Fibroblast of skin of left quadriceps (primary cell): ENCODE measurements at places on chromosomes 16 and 17.

GRCh38 chr16:65201511-65201910, 79.6 kb upstream of the CDH11 start:
- DNase-seq = peak; percentile 14

GRCh38 chr16:65105171-65105570, 16.7 kb downstream of the CDH11 start:
- no peak for DNase-seq

GRCh38 chr16:31344712-31345111, 10.3 kb upstream of the ITGAX start:
- no peak for DNase-seq

DNA sequence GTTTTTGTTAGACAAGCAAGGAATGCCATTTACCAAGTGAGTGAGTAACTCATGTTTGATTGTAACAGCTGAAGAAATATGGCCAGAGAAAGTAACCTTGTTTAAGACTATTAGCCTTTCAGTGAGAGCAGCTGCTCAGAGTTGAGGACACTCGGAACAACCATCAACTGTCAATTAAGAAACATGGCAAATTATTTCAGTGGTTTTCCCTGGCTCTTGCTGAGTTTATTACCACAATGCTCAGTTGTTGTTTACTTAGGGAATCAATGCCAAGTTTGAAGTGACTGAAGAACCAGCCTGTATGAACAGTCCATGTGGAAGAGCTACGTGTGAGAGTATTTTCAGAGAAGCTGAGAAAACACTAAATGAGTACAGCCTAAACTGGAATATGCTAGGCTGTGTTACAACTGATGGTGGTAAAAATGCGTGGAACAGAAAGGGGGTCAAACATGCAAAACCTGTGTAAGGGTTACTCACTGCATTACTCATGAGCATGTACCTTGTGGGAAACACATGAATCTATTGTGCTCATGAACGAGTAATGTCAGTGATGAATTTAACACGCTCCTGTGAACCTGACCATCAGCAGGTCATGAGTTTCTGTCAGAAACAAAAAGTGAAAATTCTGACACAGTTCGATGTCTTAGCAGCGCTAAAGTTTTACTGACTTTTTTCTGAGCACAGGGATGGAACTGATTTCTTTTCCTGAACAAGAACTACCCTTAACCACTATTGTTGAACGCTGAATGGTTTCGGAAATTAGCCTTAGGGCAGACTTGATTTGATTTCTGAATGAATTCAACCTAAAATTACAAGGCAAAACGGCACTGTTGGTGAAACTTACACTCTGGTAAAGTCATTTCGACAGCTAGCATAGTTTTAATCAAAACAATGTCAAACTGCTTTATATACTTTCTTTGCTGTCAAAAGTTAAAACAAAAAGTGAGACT, 33.5 kb downstream of the GNA13 start:
- no peak for DNase-seq

- no peak for DNase-seq
Measured at GRCh38 chr17:81951785-81952684, 5.0 kb upstream of the MYADML2 start.

DNA sequence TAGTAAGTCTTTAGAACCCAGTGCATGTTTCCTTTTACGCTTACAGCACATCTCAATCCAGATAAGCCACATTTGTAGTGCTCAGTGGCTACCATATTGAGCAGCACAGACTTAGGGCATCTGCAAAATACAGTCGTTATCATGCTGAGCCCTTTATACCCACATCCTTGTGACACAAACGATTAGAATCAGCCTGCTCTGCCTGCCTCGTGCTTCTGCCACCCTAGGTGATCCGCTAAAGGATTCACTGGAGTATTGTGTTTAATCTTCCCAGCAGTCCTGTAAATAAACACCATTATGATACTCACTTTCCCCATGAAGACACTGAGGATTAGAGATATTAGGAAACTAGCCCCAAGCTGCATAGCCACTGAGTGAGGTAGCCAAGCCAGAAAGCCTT, 51.3 kb upstream of the FA2H start:
- no peak for DNase-seq

DNA sequence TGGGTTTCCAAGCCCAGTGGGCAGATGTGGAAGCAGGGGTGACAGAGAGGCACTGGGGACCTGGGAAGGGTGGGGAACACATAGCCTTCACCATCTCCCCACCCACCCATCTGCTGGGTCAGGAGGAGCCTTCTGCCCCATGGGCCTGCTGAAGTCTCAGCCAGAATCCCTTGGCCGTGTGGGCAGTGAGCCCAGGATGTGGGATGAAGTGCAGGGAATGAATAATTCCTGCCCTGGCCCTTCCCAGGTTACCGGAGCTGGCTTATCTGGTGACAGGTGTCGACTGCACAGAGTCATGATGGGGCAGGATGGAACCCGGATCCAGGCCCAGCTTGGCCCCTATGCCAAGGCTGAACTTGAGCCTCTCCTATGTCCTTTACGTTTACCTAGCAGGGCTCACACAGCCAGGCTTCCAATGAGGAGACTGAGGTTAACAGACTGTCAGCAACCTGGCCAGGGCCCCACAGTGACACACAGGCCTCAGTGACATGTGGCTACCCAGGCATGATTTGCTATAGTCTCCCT, 17.5 kb downstream of the ATP2A3 start:
- no peak for DNase-seq

GRCh38 chr17:14316126-14316832, 15.4 kb downstream of the HS3ST3B1 start:
- DNase-seq = no peak

DNA sequence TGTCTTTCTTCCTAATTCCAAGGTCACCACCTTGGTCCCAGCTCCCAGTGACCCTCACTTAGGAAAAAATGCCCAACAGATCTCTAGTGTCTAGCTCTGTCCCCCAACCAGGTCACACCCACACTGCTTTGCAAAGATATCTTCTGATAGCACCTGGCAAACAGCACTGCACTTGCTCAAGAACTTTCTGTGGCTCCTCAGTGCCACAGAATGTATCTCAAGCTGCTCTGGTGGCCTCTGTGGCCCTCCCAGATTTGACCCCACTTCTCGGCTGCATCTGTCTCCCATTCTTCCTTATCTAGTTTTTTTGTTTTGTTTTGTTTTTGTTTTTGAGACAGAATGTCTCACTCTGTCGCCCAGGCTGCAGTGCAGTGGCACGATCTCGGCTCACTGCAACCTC, 5.0 kb downstream of the ZNF688 start:
- no peak for DNase-seq

DNA sequence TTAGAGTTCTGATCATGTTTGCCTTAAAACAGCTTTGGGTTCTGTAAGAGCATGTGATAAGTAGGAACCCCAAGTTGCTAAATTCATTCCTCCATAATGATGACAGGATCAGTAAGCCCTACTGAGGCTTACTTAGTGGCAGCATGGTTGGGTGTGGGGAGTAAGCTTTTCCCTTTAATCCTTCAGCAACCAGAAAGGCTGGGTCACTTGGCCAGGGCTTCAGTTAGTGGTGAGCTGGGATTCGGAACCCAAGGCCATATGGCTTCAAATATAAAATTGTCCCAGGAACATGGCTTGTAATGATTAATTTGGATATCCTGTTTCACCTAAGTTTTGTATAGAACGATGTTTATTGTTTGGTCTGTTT, 850 bp downstream of the GINS3 start:
- DNase-seq = no peak

GRCh38 chr17:75105126-75106080, 4.4 kb upstream of the ARMC7 start:
- DNase-seq = no peak

- no peak for DNase-seq
Measured at GRCh38 chr16:69089091-69089910, 16.2 kb upstream of the HAS3 start.

- no peak for DNase-seq
Measured at GRCh38 chr17:51580869-51581268, 320.5 kb downstream of the UTP18 start.

GRCh38 chr16:15652293-15653001, 2.4 kb downstream of the NDE1 start:
- no peak for DNase-seq

GRCh38 chr17:70168977-70169708, at the start of gene KCNJ2:
Gene KCNJ2 (plus strand): TSS chr17:70169532. CDS start chr17:70175040, 5,508 bp downstream.
- DNase-seq = no peak

DNA sequence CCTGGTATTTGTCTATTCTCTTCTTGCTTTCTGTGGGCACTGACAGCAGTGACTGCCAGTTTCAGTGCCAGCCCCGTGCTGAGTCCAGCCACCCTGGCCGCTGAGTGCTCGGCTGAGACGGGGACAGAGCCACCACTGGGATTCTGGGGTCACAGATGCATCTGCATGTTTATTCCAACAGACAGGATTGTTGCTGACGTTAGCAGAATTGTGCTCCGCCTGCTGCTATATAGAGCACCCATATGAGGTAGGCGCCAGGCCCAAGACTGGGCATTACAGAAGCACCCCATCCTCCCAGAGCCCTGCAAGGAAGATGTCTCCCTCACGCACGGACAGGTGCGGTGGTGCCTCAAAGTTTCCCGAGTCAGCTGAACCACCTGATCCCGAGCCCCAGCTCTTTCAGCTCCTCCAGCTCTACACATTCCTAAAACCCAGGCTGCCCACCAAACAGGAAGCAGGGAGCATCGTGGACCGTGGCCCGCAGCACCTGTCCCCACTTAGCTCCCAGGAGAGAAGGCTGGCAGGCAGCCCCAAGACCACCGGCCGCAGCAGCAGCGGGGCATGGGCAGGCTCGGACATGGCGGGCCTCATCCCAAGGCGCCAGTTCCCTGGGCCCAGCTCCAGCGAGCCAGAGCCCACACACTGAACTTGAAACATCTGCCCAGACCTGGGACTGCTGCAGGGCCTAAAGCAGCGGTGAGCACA, 44.9 kb upstream of the RASD1 start:
- DNase-seq = no peak

DNA sequence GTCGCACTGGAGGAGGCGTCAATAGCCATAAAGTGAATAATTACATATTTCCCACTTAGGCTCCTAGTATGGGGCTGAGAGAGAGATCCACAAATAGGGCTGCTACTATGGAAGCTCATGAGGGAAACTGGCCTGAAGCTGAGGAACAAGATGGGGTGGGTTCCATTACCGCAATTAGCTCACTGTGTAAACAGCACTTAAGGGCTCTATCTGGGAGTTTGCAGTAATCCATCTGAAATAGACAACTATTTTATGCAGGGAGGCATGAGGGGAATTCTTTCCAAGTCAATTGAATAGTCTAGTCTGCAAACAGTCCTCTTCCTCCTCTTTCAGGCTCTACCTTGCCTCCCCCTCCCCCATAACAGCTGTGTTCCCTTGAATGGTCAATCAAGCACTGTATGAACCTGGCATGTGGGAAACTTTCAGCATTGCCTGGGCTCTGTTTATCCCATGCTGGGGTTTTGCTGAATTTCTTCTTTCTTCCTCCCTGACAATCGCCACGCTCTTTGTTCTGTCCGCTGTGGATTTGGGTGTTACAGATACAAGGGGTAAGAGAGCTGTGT, 56.1 kb upstream of the MAF start:
- no peak for DNase-seq

DNA sequence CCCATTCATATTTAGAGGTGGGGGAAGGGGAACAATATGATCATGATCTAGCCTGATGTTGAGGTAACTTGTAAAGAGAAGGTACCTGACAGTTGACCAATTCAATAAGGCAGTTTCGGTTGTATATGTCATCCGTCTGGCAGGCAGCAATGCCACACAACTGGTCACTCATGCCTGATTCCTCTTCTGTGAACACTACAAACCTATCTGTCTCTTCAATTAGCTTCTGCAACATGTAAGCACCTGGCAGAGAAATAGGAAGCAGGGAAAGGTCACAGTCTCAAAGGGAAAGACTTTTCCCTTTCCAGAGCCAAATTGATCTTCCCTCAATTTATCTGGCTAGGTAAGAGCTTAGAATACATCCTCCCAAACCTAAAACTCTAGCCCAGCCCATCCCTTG, 10.2 kb upstream of the RSKR start:
- DNase-seq = no peak

DNA sequence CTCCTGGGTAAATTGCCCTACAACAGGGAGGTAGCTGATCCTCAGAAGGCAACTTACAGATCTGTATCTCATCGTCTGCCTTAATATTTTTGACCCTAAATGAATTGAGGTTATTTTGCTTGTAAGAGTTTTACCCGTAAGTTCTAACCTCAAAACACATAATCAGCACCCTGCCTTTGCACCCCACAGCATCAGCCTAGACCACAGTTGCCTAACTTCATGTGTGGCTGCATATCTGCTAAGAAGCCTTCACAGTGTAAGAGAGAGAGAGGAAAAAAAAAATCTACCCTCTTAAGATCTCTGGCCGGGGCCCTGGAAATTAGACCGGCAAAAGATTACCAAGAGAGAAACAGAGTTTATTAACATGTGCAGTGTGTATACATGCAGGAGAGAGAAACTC, 76.9 kb downstream of the ARHGAP44 start:
- DNase-seq = no peak

DNA sequence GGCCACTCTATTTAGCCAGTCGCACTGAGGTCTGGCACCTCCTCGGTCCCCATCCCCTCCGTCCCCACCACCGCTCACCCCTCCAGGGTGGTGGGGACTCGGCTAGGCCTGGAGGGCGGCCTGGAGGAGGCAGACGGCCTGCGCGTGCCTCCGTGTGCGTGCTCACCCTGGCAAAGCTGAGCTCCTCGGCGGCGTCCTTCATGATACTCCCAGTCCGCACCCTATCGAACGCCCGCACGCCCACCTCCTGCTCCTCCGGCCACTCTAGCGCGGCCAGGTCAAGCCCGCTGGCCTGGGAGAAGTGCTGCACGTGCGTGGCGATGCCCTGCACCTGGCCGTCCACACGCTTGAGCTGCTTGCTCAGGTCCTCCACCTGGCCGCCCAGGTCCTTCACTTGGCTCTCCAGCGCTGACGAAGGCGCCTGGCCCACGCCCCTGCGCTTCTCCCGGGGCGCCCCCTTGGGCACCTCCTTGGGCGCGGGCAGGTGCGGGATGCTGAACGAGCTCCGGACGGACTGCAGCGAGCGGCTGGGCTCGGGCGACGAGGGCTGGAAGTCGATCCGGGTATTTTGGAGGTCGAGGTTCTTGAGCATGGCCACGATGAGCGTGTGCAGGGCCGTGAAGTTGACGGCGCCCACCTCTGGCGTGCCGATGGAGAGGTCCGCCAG, 644 bp downstream of the QRICH2 start:
- DNase-seq = no peak

GRCh38 chr16:2148714-2149629, 547 bp downstream of the RAB26 start:
- no peak for DNase-seq

- no peak for DNase-seq
Measured at GRCh38 chr17:68382582-68383085, 74.7 kb downstream of the WIPI1 start.

DNA sequence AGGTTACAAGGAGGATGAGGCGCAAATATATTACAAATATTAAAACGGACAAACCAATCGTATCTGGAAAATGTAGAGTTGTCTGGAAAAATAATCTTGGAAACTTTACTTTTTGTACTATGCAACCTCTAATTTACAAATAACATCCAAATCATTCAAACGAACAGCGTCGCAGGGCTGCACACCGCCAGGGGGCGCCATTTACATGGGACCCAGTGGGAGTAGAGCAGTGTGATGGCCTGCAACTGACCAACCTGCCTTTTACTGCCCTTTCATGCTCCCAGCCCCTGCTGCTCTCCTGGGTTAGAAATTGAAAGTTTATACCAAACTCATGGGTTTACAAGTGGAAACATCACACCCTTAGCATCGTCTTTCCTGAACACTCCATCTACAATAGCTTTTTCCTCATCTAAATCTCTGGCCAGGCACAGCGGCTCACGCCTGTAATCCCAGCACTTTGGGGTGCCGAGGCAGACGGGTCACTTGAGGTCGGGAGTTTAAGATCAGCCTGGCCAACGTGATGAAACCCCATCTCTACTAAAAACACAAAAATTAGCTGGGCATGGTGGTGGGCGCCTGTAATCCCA, 10.0 kb downstream of the PITPNC1 start:
- DNase-seq = no peak

GRCh38 chr16:85281181-85281580, 168.9 kb upstream of the CIBAR2 start:
- DNase-seq = no peak
